ENCODE measurements at places on chromosomes 5 and 9.

- DNase-seq, result no peak
Measured at GRCh38 chr5:4095918-4096630, 500.4 kb downstream of the IRX1 start.

GRCh38 chr5:78411586-78411985, 51.2 kb downstream of the SCAMP1 start:
- no peak for DNase-seq

DNA sequence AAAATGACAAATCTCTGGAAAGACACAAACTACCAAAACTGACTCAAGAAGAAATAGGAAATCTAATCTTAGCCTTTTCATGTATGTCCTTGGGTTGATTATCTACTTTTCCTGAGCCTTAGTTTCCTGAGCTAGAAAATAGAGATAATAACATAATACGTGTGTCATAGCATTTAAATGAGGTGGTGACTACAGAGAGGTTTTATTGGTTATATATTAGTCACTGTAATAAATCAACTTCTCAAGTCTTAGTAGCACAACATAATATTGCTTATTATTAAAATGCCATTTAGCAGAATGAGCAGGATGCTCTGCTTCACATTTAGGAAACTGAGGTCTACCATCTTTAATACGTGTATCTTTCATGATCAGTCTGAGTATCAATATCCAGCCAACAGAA, 7.1 kb upstream of the PJA2 start:
- DNase-seq, result no peak

DNA sequence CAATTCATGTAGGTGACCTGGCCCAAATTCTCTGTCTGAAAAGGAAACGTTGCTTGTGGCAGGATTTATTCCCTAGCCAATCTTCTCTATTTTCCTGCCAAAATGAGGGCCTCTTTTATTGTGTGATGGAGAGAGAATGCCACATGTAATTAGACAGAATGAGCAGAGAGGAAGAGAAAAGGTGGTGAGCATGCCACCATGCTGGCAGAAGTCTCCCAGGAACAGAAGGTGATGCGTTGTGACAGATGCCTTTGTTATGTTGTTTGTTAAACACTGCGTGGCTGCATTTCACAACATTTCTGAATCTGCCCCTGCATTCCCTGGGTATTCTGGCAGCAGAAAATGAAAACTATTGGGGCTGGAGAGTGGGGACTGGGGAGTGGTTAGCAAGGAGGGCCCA, 577.6 kb downstream of the TLR4 start:
- no peak for DNase-seq

DNA sequence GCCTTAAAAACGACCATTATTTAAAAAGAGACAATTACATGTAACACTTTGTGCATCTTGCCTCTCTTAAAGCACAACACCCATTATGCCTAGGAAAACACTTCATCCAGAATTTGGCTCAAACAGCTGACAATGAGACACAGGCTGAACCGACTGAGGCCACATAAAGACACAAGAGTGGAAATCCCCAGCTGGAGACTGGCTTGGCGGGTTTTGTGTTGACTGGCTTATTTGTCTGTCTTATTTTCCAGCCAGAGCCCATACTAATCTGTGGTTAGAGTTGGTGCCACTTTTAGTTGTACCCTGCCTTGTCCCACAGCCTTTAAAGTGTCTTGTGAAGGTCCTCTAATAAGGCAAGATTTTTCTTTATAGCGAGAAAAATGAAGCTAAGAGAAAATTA, 21.2 kb downstream of the TRIM14 start:
- DNase-seq, result no peak

- no peak for DNase-seq
Measured at GRCh38 chr9:121945849-121946248, 147.3 kb downstream of the TTLL11 start.

GRCh38 chr9:106874031-106874430, 11.1 kb downstream of the ZNF462 start:
- no peak for DNase-seq

GRCh38 chr9:33684831-33685230, 110.5 kb upstream of the PRSS3 start:
- no peak for DNase-seq

GRCh38 chr9:114178756-114179450, 23.6 kb downstream of the COL27A1 start:
- no peak for DNase-seq

GRCh38 chr9:86549920-86550319, 195.7 kb upstream of the TUT7 start:
- DNase-seq, result no peak

GRCh38 chr5:1226839-1227581, 1.8 kb downstream of the SLC6A18 start:
- DNase-seq, result no peak

DNA sequence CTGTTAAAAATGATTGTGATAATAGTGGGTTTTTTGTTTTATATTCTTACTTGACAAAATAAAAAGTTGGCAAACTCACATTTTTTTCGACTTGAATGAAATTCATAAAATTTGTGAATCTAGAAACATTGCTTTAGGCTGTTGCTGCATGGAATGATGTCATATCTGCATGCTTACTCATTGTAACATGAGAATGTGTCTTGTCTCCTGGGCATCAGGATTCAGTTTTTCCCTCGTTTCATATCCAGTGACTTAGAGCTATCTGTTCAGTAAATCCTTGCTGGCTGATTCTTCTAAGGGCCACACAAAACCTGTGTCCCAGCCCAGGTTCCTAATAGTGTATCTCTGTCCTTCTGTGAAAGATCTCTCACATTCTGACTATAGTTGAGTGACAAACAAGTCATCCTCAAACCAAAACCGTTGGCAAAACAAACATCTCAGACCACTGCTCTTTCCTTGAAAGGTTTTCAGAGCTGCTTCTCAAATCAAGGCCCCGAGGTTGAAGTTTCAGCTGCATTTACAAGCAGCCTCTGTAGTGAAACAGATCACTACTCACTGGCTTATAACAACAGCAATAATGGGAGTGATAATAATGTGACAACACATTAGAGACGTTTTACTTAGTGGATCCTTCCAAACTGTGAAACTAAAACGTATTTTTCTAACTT, 95.0 kb downstream of the NPR3 start:
- DNase-seq, result no peak

- no peak for DNase-seq
Measured at GRCh38 chr9:113542741-113543140, 79.2 kb downstream of the RGS3 start.

GRCh38 chr5:5650242-5650641, 227.8 kb downstream of the ICE1 start:
- no peak for DNase-seq

Data from iPS DF 19.7 (cell line).